ENCODE measurements at places on chromosomes 7 and 10.

GRCh38 chr10:110704906-110705476 is 60.9 kb downstream of the RBM20 start:
- DNase-seq: no peak

- no peak for DNase-seq
Observed at GRCh38 chr10:113985297-113985844, 58.3 kb upstream of the ADRB1 start.

GRCh38 chr10:101012525-101013364 is 13.1 kb downstream of the LZTS2 start:
- DNase-seq: peak; percentile 88

DNA sequence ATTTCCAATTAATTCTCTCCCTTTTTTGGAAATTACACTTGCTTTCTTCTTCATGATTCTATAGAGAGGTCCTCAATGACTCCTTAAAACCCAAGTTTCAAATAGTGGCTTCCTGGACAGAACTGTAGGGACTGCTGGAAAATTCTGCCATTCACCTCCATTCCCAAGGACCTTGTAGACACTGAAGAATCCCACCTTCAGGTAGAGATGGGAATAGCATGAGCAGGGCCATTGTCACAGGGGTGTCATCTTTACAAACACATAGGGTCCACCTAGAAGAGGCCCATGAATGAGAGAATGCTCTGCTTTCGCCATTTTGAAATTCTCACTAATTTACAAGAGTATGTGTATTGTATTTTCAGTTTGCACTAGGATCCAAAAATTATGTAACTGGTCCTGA is 701.7 kb upstream of the CELF2 start:
- DNase-seq: no peak

GRCh38 chr7:115763347-115763746 is 267.2 kb downstream of the TFEC start:
- no peak for DNase-seq

- DNase-seq: peak; percentile 62
Observed at GRCh38 chr10:33010132-33011037, 52.4 kb upstream of the ITGB1 start.

Measured in HS-5 (cell line).